ENCODE measurements at places on chromosomes 6 and 20. TPM values are rescaled to one million over a fixed set of nuclear protein-coding genes. Genes with fewer than 3 reads are reported as not detected.

- no peak for DNase-seq
Observed at GRCh38 chr6:138371452-138371711, 6.3 kb upstream of the SMIM28 start.

DNA sequence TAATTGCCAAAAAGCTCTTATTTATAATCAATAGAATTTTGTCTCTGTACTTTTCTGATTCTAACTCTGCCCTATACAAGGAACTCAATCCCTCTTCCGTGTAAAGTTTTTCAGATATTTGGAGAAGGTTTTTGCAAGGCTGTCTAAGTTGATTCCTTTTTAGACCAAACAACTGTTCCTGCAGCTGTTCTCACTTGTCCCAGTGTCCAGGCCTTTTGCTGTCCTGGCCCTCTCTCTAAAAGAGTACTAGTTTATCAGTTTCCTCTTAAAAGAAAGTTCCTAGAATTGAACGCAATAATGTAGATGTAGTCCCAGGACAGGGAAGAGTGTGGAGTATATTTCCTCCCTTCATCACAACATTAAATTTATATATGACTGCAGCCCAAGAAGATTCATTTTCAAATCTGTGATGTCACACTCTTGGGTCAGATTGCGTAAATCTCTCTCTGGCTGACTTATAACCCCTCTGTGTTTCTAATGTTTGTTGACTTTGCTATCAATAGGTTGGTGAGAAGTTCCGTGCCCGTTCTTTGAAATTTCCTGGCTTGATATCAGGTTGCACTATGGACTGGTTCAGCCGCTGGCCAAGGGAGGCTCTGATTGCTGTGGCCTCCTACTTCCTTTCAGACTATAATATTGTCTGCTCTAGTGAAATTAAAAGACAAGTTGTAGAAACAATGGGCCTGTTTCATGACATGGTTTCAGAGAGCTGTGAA lies 139.4 kb upstream of the GLP1R start:
- no peak for DNase-seq

CYP39A1 gene
- polyA plus RNA-seq: 9.3 TPM

GRCh38 chr20:62291251-62292066 lies 11.3 kb upstream of the ADRM1 start:
- no peak for DNase-seq

SNAI1 gene
- polyA plus RNA-seq: 10.2 TPM

BPIFB4 gene
- not detected for polyA plus RNA-seq
